ENCODE measurements at places on chromosomes 5 and 9.

DNA sequence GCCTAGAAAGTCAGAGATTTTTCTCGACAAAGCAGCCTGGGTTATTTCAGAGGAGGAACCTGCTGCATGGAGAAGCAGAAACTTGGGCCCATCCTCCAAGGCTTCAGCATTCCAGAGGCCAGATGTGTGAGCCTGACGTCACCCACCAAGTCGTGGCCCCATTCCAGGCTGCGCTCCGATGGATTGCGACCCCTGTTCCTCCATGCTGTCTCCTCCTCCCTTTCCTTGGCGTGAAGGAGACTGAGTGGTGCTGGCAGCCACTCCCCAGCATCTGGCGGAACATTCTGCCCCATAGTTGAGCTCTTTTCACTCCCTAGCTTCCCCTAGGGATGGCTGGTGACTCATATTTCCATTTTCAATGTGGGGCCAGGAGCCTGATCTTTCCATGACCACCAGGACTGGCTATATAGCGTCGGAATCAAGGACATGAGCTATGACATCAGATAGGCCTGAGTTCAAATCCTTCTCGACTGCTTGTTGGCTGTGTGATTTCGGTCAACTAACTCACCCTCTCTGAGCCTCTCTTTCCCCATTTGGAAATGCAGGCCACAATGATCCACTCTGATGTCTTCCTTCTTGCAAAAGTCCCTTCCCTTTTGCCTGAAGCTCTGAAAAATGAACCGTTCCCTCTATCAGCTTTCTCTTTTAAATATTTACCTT lies 24.5 kb upstream of the DUSP1 start:
- DNase-seq: no peak

GRCh38 chr5:124844371-124844920 lies 98.0 kb upstream of the ZNF608 start:
- no peak for DNase-seq

DNA sequence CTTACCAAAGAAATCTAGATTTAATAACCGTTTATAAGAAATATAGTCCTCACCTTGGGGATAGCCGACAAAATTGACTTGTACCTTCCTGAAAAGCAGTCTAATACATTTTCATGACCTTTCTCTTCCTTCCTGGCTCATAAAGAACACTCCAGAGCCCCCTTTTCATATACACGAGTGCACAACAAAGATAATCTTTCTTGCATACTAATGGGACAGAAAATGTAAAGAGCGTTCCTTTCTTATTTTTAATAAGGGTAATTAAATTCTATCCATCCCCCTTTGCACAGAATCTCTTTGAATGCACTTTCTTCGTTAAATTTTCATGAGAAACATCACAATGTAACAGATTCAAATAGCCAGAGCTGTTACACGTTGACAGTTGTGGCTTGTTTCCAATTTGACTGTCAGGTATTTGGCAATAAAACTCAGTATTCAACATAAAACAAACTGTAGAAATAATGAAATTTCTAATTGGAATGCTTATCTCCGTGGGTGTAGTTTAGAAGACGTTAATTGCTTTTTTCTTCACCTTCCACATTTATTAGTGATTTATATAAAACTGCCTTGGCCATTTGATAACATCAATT lies 732.3 kb upstream of the DMAC1 start:
- DNase-seq: no peak

GRCh38 chr5:132505641-132506040 lies 15.1 kb upstream of the IRF1 start:
- no peak for DNase-seq

DNA sequence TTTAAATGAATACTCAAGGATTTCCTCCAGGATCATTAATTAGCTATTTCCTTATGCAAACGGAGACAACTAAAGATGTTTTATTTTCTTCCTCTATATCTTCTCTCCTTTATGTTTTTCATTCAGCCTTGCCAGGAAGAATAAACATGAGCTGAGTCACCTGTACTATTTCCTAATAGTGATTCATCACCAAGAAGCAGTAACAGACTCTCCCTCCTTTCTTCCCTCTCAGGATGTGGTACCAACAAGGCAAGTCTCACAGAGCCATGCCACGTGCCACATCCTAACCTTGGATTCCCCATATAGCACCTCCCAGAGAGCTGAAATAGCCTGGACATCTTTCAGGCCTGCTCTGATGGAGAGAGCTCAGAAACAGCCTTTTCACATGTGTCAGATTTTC lies 758.6 kb upstream of the DMAC1 start:
- DNase-seq: no peak

- DNase-seq: no peak
Observed at GRCh38 chr9:131875828-131876485, 136.1 kb upstream of the RAPGEF1 start.

DNA sequence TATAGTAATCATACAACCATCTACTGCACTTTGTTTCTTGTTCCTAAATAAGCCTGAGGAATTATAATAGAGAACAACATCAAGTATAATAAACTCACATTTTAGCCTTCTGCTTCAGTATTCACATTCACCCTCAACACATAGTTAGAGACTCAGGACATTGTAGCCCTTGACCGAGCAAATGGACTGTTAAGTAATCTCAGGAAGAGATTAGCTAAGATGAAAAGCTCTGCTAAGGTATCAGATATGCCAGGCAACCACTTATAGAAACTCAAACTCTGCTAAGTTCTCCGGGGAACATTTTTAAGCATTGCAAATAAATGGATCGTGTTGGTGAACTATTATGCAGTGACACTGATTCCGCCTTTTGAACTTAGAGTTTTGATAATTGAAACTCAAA lies 252.0 kb downstream of the DTWD2 start:
- no peak for DNase-seq

GRCh38 chr9:124764774-124765438 lies 6.2 kb downstream of the NR6A1 start:
- no peak for DNase-seq

- no peak for DNase-seq
Observed at GRCh38 chr5:109411627-109412026, 1.9 kb upstream of the PJA2 start.

- DNase-seq: no peak
Observed at GRCh38 chr9:126069400-126069955, 257.2 kb upstream of the MVB12B start.

DNA sequence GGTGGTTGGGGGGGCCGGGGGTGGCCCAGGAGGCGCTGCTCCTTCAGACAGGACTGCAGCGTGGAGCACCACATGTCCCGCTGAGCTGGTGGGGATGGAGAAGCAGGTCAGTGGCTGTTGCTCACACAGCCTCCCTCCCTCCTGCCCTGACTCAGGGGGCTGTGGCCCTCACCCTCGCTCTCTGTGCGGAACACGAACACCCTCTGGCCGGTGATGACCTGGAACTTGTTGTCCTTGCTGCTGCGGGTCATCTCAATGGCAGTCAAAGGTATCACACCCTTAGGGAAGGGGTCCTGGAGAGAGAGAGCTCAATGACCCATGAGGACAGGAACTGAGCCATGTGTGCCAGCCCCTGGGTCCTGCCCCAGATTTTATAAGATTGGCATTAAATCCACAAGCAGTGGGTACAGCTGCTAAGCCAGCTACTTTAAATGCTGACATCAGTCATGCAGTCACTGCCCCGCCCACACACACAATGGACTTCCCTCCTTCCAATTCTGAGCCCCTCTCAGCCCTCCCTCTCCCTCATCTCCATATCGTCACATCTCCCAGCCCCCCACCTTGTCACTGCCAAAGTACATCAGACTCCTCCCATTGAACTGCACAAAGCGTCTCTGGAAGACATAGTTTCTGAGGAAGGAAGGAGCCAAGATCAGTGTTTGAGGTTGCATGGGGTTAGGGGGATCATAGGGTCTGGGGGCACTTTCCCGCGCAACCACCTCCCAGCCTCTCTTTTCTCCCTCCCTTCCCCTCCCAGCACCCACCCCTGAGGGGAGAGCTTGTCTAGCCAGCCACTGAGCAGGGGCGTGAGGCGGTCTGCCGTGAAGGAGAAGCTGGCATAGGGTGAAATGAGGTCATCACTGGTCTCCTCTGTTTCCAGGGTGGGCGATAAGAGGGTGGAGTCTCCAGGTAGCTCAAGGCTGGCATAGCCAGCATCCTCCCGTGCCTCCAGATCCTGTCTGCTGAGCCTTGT lies 8.9 kb downstream of the ARAP3 start:
- DNase-seq: no peak

- DNase-seq: no peak
Observed at GRCh38 chr5:127660047-127660733, 11.3 kb downstream of the CTXN3 start.

DNA sequence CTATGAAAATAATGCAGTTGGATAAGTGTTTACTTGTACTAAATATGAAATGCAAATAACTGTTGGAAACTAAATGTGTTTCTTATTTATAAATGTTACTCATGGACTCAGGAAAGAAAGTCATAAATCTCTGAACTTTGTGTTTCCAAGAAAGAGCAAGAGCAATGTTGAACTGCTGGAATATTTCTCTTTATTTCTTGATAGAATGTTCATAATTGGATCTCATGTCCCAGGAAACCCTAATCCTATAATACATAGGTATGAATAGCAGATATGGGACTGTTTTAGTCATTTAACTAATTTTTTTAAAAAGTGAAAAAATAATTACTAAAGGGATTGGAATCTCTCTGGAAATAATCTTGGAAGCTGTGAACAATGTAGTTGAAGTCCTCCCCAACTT lies 245.0 kb upstream of the ACTBL2 start:
- DNase-seq: no peak

- no peak for DNase-seq
Observed at GRCh38 chr9:4086119-4087090, 213.5 kb downstream of the GLIS3 start.

DNA sequence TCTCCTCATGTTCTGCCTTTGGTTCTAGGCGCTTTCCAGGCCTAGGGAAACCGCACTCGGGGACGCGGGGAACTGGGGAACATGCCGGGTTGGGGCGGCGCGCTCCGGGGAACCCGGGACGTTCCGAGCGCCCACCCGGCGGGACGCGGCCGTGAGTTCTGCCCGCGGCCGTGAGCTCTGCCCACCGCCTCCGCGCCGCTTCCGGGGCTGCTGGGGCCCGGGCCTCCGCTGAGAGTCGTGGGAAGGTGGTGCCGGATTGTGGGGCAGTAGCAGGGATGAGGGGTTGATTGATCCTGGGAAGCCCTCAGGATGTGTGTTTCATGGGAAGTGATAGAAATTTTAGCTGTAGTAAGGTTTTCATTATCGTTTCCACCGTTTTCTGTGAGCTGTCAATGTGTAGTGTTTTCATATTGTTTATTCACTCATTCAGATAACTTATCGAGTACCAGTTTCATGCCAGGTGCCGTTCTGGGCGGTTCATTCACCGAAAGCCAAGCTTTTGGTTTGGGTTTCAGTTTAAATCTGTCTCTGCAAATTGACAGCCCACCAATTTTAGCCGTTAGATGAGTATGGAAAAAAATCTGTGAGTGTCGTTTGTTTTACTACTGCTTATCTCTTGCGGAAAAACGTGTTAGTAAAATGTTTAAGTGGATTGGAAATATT lies 657 bp downstream of the MTRR start:
- DNase-seq: no peak
